Astrocyte (in vitro differentiated cells and primary cell): ENCODE measurements at places on chromosomes 5 and 9. TPM values are rescaled to one million over a fixed set of nuclear protein-coding genes. Genes with fewer than 3 reads are reported as not detected.

The KIAA1958 gene
- total RNA-seq: 10.4 and 12.0 TPM in 2 replicates

- DNase-seq: no peak
Observed at GRCh38 chr9:36913393-36914211, 120.5 kb downstream of the PAX5 start.

DNA sequence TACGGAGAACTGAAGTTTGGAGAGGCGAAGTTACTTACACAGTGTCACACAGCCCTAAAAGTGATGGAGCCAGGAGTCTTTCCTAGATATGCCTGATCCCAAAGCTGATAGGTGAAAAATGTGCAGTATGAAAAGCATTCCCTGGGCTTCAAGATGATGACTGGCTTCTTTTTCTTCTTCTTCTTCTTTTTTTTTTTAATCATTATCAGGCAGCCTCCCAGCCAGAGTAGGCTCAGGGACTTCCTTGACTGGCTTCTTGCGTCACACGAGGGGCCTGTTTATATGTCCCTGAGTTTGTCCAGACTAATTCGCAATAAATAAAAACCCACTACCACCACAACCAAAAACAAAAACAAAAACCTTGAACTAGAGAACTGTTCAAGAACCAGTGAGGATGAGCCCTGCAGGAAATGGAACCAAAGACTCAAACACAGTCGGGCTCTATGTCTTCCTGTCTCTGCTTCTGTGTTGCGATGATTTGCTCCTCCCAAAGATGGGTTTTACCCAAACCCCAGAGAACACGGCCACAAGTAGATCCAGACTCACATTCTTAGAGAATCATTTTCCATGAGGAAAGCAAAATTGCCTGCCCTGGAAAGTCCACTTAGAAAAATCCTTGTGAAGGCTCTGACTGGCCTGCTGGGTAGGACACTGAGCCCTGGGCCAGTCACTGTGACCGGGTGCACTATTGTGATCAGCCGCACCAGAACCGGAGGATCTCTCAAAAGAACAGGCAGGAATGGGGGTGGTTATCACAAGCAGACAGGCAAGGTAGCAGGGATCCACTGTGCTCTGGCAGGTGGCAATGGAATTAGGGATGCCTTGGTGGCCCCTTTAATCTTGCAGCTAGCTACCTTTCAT lies 38.0 kb upstream of the ADAM19 start:
- no peak for DNase-seq

The TGFBI gene
- total RNA-seq: 1,145 and 1,862 TPM in 2 replicates

- no peak for DNase-seq
Observed at GRCh38 chr9:38234479-38235170, 157.9 kb upstream of the ALDH1B1 start.

The ZNF300 gene
- total RNA-seq: 7.7 and 9.2 TPM in 2 replicates

- no peak for DNase-seq
Observed at GRCh38 chr5:14650052-14650451, 14.5 kb upstream of the OTULIN start.

The DROSHA gene
- 50.6 and 56.5 TPM in 2 replicates for total RNA-seq
